ENCODE measurements at places on chromosomes 5 and 9.
A peak's percentile ranks its signal among the peaks of the same experiment; 100 is the strongest.

- no peak for DNase-seq
Observed at GRCh38 chr9:91163444-91163772, 198.3 kb downstream of the AUH start.

DNA sequence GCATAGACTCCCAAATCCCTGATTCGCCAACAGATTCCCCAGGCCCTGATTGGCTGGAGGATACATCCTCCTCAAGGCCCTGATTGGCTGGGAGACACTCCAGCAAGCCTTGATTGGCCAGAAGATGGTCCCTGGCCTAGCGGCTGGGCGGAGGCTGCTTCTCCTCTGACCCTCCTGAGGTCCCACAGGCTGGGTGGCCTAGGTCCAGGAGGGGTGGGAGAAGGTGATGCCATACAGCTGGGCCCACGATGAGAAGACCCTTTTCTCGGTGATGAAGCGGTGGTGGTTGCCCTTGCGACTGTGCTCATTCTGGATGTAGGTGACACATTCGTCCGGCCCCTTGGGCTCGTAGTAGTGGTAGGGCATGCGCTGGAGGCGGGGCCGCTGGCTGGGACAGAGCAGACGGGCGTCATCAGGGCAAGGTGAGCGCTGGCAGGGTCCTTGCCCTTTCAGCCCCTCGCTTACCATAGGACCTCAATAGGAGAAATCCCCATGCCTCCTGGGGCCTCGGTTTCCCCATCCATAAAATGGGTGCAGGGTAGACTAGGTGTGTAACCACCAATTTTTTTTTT lies 9.0 kb upstream of the AK1 start:
- DNase-seq: no peak

- peak; percentile 99 for DNase-seq
Observed at GRCh38 chr9:37465249-37466036, at the start of gene ZBTB5. Gene ZBTB5 (minus strand): TSS chr9:37465450. CDS start chr9:37442551, 22,899 bp downstream.

- no peak for DNase-seq
Observed at GRCh38 chr5:172413601-172414171, 40.6 kb downstream of the SH3PXD2B start.

Measured in stimulated activated naive CD4-positive, alpha-beta T cell treated with Interleukin-2 at 50 U/mL for 16 hours (primary cell).